Upper lobe of right lung (tissue), 1 donor: ENCODE measurements at places on chromosomes 7 and 10. TPM values are rescaled to one million over a fixed set of nuclear protein-coding genes. Genes with fewer than 3 reads are reported as not detected.

The PRRT4 gene
- total RNA-seq = 0.26 TPM

The CALHM2 gene
- 29.4 TPM for total RNA-seq

The TMEM225B gene
- total RNA-seq = 1.0 TPM

The FXYD4 gene
- 1.1 TPM for total RNA-seq

The MALRD1 gene
- total RNA-seq = 7.0 TPM

The MYH16 gene
- not detected for total RNA-seq

GRCh38 chr10:17793823-17794644, 15.1 kb upstream of the MRC1 start:
- H3K36me3 ChIP-seq = no peaks in the 10 kb centered on the region
- H3K27ac ChIP-seq = no peak overlapping the region
- no peak for DNase-seq
- no peaks in the 10 kb centered on the region for H3K27me3 ChIP-seq
- no peaks in the 10 kb centered on the region for H3K4me1 ChIP-seq
- no peak overlapping the region for H3K4me3 ChIP-seq

GRCh38 chr7:108079276-108079647, 50.9 kb downstream of the LAMB4 start:
- H3K36me3 ChIP-seq = no peaks in the 10 kb centered on the region
- H3K4me1 ChIP-seq = peaks cover 9% of the 10 kb centered on the region
- no peak for DNase-seq
- H3K27ac ChIP-seq = no peak overlapping the region
- no peaks in the 10 kb centered on the region for H3K27me3 ChIP-seq
- no peak overlapping the region for H3K4me3 ChIP-seq

GRCh38 chr10:129541200-129541599, 74.2 kb downstream of the MGMT start:
- peaks cover 10% of the 10 kb centered on the region for H3K36me3 ChIP-seq
- no peak overlapping the region for H3K4me3 ChIP-seq
- no peaks in the 10 kb centered on the region for H3K27me3 ChIP-seq
- H3K27ac ChIP-seq = no peak overlapping the region
- DNase-seq = no peak

DNA sequence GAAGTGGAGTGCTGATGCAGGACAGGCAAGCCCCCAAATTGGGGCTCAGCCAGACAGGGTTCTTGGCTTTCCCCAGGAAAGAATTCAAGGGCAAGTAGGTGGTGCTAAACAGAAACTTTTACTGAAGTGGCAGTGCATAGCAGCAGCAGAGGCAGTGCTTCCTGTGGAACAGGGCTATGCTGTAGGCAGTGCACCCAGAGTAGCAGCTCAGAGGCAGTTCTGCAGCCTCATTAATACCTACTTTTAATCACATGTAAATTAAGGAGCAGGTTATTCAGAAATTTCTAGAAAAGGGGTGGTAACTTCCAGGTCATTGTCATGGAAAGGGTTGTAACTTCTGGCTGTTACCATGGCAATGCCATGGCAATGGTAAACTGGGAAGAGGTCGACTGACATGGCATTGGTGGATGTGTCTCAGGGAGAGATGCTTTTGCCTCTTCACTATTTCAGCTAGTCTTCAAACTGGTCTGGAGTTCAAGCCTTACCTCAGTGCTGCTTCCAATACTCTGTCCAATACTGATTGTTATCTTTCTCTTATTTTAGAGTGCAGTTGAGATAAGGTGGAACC, 29.2 kb downstream of the PRSS58 start:
- H3K27me3 ChIP-seq = no peaks in the 10 kb centered on the region
- no peak overlapping the region for H3K4me3 ChIP-seq
- no peaks in the 10 kb centered on the region for H3K36me3 ChIP-seq
- DNase-seq = no peak

DNA sequence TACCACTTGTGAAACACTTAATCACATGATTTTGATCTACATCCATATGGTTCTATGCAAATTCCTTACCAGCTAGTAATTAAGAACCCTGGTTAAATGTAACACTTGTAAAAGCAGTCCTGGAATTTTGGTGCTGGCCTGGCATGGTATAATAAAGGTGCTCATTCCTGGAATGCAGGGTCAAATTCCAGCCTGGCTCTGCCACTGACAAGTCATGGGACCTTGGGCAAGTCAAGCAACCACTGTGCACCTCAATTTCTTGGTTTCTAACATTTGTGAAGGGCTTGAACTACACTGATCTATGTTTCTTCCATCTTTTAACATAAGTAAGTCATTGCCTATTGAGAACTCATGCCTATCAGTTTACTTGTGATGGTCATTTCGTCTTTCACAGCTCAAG, 91.9 kb upstream of the PIK3CG start:
- DNase-seq = no peak
- H3K4me1 ChIP-seq = no peaks in the 10 kb centered on the region
- H3K36me3 ChIP-seq = no peaks in the 10 kb centered on the region
- H3K4me3 ChIP-seq = no peak overlapping the region
- no peaks in the 10 kb centered on the region for H3K27me3 ChIP-seq

DNA sequence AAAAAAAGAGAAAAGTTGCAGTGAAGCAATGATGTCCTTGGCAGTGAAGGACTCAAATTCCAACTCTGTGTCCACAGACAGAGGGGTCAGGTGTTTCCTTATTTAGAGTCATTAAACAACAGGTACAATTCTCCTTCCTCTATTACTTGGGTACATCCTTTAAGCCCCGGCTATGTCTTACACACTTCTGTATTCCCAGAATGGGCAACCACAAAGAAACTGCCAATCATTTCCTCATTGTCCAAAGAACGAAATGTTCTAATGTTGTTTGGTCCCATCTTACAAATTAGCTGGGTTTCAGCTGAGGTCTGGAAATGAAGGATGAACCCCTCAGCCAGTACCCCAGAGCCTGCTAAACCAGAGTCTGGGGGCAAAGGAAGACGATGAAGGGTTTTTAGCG, 59.5 kb downstream of the GRB10 start:
- peaks cover 46% of the 10 kb centered on the region for H3K4me1 ChIP-seq
- no peak overlapping the region for H3K4me3 ChIP-seq
- no peak overlapping the region for H3K27ac ChIP-seq
- DNase-seq = no peak
- no peaks in the 10 kb centered on the region for H3K36me3 ChIP-seq

DNA sequence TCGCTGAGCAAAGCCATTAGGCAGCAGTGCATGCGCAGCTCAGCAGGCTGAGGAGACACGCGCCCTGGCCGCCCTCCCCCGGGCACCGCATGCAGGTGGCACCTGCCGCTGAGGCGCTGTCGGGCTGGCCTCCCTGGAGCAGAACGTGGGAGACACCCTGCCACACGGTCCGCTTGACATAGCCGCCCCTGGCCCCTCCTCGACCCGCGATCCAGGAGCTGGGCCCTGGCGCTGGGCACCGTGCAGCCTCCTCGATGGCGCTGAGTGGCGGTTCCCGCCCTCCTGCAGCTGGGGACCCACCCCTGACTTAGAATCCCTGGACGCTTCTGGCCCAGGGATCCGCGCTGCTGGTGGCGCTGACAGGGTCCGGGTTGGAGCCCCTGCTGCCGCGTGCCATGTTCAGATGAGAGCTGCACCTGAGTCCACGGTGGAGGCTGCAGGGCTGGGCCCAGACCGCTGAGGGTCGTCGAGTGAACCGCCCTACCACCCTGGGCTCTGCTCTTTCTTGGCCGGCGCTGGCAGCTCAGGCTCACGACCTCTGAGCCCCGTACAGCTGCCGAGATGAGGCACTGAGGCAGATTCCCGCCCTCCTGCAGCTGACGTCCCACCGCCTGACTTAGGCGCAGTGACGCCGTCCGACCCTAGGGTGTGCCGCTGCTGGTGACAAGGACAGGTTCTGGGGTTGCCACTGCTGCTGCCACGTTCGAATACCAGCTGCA, 116.8 kb downstream of the OR13A1 start:
- DNase-seq = no peak
- no peaks in the 10 kb centered on the region for H3K36me3 ChIP-seq
- H3K27me3 ChIP-seq = peaks cover 7% of the 10 kb centered on the region

DNA sequence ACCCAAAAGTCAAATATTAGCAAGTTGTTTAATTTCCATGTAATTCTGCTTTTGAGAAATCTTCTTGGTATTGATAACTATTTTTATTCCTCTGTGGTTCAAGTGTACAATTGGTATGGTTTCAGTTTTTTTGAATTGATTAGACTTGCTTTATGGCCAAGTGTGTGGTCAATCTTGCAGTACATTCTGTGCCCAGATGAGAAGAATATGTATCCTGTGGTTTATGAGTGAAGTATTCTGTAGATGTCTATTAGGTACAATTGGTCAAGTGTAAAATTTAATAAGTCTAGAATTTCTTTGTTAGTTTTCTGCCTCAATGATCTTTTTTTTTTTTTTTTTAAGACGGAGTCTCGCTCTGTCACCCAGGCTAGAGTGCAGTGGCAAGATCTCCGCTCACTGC, 36.6 kb upstream of the C7orf33 start:
- peaks cover 6% of the 10 kb centered on the region for H3K27me3 ChIP-seq
- H3K4me1 ChIP-seq = no peaks in the 10 kb centered on the region
- no peak overlapping the region for H3K4me3 ChIP-seq

DNA sequence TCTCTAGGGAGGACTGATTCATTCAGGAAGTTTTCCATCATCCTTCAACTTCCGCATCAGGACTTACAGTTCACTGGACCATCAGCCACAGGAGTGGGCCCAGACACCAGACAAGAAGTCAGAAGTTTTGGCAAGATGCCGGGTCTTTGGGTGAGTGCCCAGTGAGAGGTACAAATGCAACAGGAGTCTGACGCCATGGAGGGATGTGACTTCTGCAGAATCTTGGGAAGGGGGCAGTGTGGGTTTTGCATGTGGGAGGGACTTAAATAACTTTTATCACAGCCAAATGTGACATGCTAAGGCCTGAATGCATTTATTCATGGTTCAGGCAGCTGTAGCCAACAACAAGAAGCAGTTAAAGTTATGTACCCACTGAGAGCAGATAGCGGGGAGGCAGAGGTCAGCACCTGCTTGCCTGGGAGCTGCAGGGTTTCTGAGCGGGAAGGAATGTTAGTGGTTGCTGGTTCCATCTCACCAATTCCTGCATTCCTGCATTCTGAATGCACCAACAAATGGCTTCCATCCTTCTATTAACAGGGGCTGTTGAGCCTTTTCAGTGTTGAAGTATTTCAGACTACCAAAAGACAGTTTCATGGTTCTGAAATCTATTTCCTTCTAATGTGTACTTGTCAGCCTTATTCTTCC, 375.2 kb downstream of the PAXIP1 start:
- no peaks in the 10 kb centered on the region for H3K4me1 ChIP-seq
- H3K27me3 ChIP-seq = no peaks in the 10 kb centered on the region
- no peak overlapping the region for H3K4me3 ChIP-seq
- no peaks in the 10 kb centered on the region for H3K36me3 ChIP-seq
- DNase-seq = no peak
- no peak overlapping the region for H3K27ac ChIP-seq

DNA sequence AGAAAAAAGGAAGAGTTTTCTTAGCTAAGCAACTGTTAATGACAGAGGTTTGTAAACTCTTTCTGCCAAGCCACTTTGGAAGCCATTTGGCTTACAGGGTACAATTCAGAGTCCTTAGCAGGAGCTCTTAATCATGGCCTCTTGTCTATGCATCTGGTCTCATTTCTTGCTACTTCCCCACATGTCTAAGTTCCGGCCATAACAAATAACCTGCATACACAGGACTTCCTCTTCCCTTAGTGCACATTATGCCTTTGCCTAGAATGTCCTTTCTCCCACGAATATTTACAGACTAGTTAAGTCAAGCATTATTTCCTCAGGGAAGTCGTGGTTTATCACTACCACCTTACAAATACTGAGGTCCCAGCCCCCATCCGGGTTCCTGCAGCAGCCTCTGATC, 8.6 kb upstream of the UPF2 start:
- H3K27ac ChIP-seq = peak overlapping the region; percentile 25
- H3K4me1 ChIP-seq = peaks cover 11% of the 10 kb centered on the region
- H3K27me3 ChIP-seq = no peaks in the 10 kb centered on the region
- DNase-seq = no peak
- no peaks in the 10 kb centered on the region for H3K36me3 ChIP-seq
- H3K4me3 ChIP-seq = no peak overlapping the region

DNA sequence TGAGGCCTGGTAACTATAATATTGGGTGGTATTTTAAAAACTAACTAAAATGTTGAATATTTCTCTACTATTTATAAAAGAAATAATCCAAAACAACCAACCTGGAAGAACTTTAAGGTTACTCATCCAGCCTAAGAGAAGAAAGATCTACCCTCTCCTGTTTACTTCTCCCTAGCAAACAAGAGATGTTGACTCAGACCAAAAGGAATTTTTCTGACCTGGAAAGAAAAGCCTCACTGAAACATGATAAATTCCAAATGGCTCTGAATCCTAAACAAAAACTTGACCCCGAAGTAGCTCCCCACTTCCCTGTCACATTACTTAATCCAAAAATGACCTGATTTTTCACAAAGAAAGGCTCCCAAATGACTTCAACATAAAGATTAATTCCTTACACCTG, 101.2 kb downstream of the PARD3 start:
- no peak overlapping the region for H3K4me3 ChIP-seq
- no peaks in the 10 kb centered on the region for H3K36me3 ChIP-seq
- H3K27ac ChIP-seq = no peak overlapping the region
- H3K27me3 ChIP-seq = no peaks in the 10 kb centered on the region
- DNase-seq = no peak
- peaks cover 32% of the 10 kb centered on the region for H3K4me1 ChIP-seq

GRCh38 chr10:99996671-99997648, 12.8 kb downstream of the DNMBP start:
- no peak overlapping the region for H3K4me3 ChIP-seq
- H3K27me3 ChIP-seq = no peaks in the 10 kb centered on the region
- no peak overlapping the region for H3K27ac ChIP-seq
- no peaks in the 10 kb centered on the region for H3K36me3 ChIP-seq

- no peaks in the 10 kb centered on the region for H3K36me3 ChIP-seq
- no peak overlapping the region for H3K4me3 ChIP-seq
- H3K27ac ChIP-seq = no peak overlapping the region
- no peaks in the 10 kb centered on the region for H3K4me1 ChIP-seq
- H3K27me3 ChIP-seq = no peaks in the 10 kb centered on the region
- no peak for DNase-seq
Observed at GRCh38 chr7:68458010-68458908, 1140.0 kb upstream of the AUTS2 start.

DNA sequence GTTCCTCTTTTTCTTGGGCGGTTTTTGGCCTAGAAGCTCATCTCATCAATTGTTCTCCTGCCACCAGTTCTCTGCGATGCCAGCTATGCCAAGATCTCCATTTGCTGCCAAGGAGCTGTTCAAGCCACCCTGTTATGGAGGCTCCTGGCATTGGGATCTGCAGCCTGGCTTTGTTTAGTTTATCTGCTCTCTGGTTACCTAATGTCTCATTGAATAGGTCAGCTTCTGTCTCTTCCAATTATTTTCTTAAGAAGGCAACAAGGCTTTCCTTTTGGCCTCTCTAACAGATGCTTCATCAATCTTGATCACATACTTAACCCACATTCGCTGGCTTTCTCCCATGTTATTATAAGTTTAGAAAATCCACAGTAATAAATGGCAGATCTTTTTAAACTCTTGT, 20.6 kb upstream of the SDK1 start:
- no peak for DNase-seq
- H3K27me3 ChIP-seq = no peaks in the 10 kb centered on the region
- H3K36me3 ChIP-seq = no peaks in the 10 kb centered on the region
- H3K4me1 ChIP-seq = no peaks in the 10 kb centered on the region
- H3K4me3 ChIP-seq = no peak overlapping the region
